ENCODE measurements at places on chromosomes 1 and 21.
A peak's percentile ranks its signal among the peaks of the same experiment; 100 is the strongest.

DNA sequence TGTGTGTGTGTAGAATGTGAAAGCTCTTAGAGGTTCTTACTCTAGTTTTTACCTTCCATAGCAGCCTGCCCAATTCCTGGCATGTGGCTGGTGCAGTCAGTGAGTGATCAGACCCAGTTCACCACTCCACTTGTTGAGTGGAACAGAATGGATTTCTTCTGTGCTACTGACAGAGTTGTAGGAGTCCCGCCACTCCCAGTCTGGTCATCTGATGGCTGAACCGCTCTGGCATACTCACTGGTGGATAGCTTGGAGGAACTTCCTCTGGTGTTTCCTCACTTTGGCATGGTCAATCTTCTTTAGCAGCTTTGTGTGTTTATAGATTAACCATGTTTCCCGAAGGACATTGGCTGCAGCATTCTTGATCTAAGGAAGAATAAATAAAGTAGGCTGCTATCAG is 106.7 kb upstream of the ADAR start:
- H3K36me3 ChIP-seq = no peaks in the 10 kb centered on the region
- peaks cover 19% of the 10 kb centered on the region for H3K27me3 ChIP-seq
- H3K4me1 ChIP-seq = peaks cover 6% of the 10 kb centered on the region
- peak; percentile 20 for DNase-seq
- no peak overlapping the region for H3K4me3 ChIP-seq
- no peak overlapping the region for H3K27ac ChIP-seq

DNA sequence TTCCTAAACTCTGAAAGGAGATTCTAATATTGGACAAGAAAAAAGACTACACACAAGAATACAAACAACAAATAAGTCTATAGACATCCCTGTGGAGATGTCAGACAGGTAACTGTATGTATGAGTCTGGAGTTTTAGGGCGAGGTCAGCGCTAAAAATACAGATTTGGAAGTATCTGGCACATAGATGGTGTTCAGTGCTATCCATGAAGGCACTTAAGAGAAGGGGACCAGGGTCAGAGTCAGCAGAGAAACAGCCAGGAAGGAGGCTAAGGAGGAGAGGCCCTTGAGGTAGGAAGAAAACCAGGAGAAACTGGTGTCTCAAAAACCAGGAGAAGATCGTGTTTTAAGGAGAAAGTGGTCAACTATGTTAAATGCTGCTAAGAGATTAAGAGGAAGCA is 18.1 kb downstream of the ZMPSTE24 start:
- H3K4me3 ChIP-seq = no peak overlapping the region
- H3K36me3 ChIP-seq = peaks cover 69% of the 10 kb centered on the region
- no peak for DNase-seq
- H3K27ac ChIP-seq = peak overlapping the region; percentile 2
- H3K4me1 ChIP-seq = no peaks in the 10 kb centered on the region

GRCh38 chr1:9687874-9688582 is 36.5 kb downstream of the PIK3CD start:
- no peak overlapping the region for H3K27ac ChIP-seq
- peak; percentile 51 for DNase-seq
- no peaks in the 10 kb centered on the region for H3K36me3 ChIP-seq
- peaks cover 12% of the 10 kb centered on the region for H3K4me1 ChIP-seq

- DNase-seq = no peak
- no peaks in the 10 kb centered on the region for H3K4me1 ChIP-seq
These were observed 178.6 kb downstream of the GIPC2 start for GRCh38 chr1:78224246-78224785.

DNA sequence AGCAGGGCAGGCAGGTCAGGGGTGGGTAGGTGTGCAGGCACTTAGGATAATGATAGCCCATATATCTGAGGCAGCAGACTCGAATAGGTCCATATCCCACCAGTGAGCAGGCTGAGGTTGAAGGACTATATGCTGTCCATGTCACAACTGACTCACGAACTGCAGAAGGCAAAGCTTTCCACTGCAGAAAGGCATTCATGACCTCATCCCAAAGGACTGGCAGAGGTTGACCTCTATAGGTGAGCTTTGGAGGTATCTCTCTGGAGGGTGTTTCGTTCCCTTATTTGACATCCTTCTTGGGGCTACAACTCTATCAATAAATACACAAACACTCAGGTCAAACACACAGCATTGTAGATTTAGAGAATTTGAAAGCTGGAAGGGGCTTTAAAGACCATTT is 42.8 kb upstream of the MARK1 start:
- H3K36me3 ChIP-seq = no peaks in the 10 kb centered on the region
- H3K27ac ChIP-seq = no peak overlapping the region
- H3K4me3 ChIP-seq = no peak overlapping the region
- peaks cover 26% of the 10 kb centered on the region for H3K4me1 ChIP-seq
- DNase-seq = no peak
- H3K27me3 ChIP-seq = no peaks in the 10 kb centered on the region

DNA sequence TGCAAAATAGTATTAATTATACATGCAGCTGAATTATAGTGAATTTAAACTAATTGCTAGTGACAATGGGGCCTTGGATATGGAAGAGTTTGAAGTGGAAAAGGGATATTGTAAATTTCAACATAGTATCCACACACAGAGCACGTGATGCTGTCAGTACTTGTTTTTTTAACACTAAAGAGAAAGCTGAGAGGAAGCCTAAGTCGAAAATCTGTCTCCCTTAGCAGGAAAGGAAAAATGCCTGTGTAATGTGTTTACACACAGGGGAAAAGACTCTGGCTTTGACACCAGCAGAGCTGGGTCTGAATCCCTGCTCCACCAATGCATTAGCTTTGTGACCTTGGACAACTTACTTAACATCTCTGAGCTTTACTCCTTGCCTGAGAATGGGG is 42.6 kb downstream of the PCSK9 start:
- H3K36me3 ChIP-seq = peaks cover 66% of the 10 kb centered on the region
- no peak overlapping the region for H3K4me3 ChIP-seq
- no peak for DNase-seq
- no peaks in the 10 kb centered on the region for H3K27me3 ChIP-seq
- peak overlapping the region; percentile 21 for H3K27ac ChIP-seq
- no peaks in the 10 kb centered on the region for H3K4me1 ChIP-seq

DNA sequence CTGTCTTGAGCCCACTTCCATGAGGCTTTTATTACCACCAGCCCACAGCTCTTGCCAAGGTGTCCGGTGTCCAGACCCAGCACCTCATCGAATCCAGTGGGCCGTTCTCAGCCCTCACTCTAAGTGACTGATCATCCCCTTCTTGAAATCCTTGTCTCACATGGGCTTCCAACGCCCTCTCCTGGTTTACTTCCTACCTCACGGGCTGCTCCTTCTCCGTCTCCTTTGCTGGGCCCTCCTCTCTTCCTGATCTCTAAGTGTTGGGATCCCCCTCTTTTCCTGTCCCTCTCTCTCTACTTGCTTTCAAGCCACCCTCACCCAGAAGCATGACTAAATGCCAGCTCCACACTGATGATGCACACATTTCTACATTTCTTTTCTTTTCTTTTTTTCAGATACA is 9.0 kb upstream of the RHBG start:
- peaks cover 20% of the 10 kb centered on the region for H3K4me1 ChIP-seq
- no peak overlapping the region for H3K27ac ChIP-seq
- peak; percentile 34 for DNase-seq
- peaks cover 70% of the 10 kb centered on the region for H3K27me3 ChIP-seq

GRCh38 chr1:205324781-205325180 is 3.2 kb upstream of the NUAK2 start:
- no peaks in the 10 kb centered on the region for H3K36me3 ChIP-seq
- no peak for DNase-seq
- peaks cover 13% of the 10 kb centered on the region for H3K27me3 ChIP-seq
- no peak overlapping the region for H3K4me3 ChIP-seq
- H3K4me1 ChIP-seq = peaks cover 46% of the 10 kb centered on the region
- peak overlapping the region; percentile 29 for H3K27ac ChIP-seq

GRCh38 chr1:232207073-232207866 is 422.7 kb downstream of the SIPA1L2 start:
- H3K4me1 ChIP-seq = no peaks in the 10 kb centered on the region
- peaks cover 4% of the 10 kb centered on the region for H3K36me3 ChIP-seq
- no peak overlapping the region for H3K4me3 ChIP-seq

DNA sequence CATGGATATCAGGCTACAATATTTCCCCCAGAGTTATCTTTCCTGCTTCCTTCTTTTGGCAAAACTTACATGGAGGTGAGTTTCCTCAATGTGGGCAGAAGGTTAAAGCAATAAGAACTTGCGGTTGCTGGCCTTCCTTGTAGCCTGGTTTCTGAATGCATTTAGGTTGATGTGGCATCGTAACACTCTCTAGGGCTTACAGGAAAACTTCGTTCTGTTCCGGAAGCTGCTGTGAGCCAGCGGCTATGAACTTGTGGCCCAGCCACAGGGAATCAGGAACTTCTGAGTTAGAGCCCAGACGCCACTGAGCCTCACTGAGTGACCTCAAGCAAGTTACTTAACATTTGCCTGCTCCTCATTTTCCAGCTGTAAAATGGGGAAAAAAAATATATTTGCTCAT is 623.4 kb upstream of the ADAMTS5 start:
- no peaks in the 10 kb centered on the region for H3K36me3 ChIP-seq
- no peaks in the 10 kb centered on the region for H3K4me1 ChIP-seq
- no peak for DNase-seq
- H3K27me3 ChIP-seq = no peaks in the 10 kb centered on the region

DNA sequence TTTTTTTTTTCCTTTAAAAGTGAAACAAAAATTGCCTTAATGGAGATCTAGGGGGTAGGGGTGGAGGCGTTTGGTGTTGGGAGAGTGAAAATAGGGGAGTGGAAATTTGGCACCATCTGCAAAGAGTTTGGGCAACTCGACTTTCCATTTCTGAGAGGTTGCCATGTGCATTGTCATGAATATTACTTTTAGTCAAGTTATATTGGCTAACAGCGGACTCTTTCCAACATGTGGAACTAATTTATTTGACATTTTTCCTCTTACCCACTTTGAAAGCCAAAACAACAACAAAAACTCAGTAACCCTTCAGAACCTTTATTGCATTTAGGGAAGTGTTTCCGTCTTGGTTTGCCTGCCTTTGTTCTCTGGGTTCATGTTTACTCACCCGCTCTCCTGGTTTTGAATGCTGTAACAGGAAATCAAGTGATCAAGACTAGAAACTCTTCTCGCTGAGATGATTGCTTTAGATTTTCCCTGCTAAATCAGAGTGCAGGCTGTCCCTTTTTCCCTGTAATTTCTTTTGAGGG is 70.4 kb downstream of the CACHD1 start:
- H3K36me3 ChIP-seq = no peaks in the 10 kb centered on the region
- DNase-seq = no peak
- peaks cover 85% of the 10 kb centered on the region for H3K4me1 ChIP-seq
- H3K27me3 ChIP-seq = no peaks in the 10 kb centered on the region
- peak overlapping the region; percentile 69 for H3K4me3 ChIP-seq

DNA sequence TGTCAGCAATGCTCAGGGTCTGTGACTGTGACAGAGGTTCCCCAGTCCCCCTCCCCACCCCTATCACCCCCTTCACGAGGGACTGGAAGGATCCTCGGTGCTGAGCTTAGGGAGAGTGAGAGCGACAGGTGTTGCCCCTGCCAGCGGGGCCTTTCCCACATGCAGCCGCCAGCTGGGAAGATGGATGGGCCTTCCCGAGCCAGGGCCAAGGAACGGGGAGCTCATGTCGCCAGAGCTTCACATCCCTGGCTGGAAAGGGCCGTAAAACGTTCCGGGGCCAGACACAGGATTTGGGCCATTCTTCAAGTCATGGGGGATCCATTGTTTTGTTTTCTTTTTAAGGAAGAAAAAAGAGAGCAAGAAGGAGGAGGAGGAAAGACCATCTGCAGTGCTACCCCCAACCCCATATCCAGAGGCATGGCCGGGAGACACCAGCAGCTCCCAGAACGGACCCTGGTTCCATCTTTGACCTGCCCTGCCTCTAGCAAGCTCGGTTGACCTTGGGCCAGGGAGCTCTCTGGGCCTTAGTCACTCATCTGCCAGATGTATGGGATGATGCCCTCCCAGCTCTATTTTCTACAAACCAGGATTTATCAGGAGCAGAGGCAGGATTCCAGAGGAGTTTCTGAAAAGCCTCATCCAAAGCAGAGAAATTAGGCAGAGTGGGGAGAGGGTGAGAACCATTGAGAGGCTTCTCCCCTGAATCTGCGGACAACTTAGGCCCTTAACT is 54.1 kb downstream of the TAS1R2 start:
- H3K27ac ChIP-seq = peak overlapping the region; percentile 61
- peaks cover 65% of the 10 kb centered on the region for H3K4me1 ChIP-seq
- peak; percentile 49 for DNase-seq
- peak overlapping the region; percentile 41 for H3K4me3 ChIP-seq
- peaks cover 21% of the 10 kb centered on the region for H3K27me3 ChIP-seq

- DNase-seq = no peak
- H3K27me3 ChIP-seq = peaks cover 9% of the 10 kb centered on the region
These were observed 262.9 kb upstream of the PROX1 start for GRCh38 chr1:213724640-213725536.

DNA sequence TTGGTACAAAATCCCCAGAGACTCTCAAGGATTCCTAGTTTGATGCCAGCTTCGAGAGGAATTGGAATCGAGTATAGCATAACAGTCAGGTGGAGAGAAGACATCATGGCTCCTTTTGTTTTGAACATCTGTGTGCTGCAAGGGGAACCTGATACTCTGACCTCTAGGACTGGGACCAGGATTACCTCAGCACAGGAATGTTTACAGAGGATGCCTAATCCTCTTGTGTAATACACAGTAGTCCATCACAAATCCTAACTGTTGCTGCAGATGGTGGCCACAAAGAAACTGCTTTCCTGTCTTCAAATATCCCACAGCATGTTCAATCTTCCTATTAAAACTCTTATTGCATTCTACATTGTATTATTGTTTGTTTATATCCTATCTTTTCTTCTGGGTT is 111.8 kb upstream of the PRMT6 start:
- H3K27ac ChIP-seq = no peak overlapping the region
- H3K36me3 ChIP-seq = no peaks in the 10 kb centered on the region
- peaks cover 3% of the 10 kb centered on the region for H3K27me3 ChIP-seq
- DNase-seq = no peak
- peaks cover 6% of the 10 kb centered on the region for H3K4me1 ChIP-seq

DNA sequence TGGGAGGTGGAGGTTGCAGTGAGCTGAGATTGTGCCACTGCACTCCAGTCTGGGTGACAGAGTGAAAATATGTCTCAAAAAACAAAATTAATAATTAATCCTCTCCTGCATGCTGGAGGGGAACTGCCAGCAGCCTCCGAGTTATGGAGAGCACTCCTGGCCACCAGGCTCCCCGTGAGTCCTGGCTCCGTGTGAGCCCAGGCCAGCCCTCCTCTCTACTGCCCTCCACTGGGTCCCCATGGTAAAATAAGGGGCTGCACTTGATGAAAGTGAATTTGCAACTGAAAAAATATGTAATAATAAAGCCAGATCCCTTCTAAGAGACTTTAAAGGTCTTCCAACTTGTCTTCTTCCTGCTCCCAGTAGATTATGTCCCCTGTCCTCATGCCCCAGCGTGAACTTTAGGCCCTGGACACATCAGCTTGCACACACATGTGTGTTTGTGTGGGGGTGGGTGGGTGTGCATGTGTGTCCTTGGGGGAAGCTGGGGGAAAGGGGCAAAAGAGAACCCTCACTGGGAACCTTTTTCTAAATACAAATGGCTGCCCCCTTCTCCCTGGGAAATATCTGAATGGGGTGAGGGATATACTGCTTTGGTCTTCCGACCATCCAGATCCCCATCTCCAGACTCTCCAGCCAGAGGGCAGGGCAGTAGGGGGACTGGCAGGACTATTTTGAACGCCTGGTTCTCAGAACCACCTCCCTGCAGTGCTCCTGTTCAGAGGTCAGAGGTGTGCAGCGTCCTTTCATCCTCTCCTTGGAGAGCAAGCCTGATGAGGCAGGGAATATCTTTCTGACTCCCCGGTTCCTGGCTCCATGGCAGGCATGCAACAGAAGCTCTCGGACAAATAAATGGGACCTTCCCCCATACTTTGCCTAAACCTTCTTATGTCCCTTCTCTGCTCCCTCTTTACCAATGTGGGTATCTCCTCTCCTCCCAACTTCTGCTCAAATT is 26.2 kb downstream of the NEK2 start:
- H3K36me3 ChIP-seq = no peaks in the 10 kb centered on the region
- no peak for DNase-seq
- H3K4me3 ChIP-seq = no peak overlapping the region

Measured in nephron progenitor cell (in vitro differentiated cells).